ENCODE measurements at places on chromosomes 5 and 9.
A peak's percentile ranks its signal among the peaks of the same experiment; 100 is the strongest.

- DNase-seq = no peak
Measured at GRCh38 chr9:137409515-137409914, 13.4 kb downstream of the EXD3 start.

DNA sequence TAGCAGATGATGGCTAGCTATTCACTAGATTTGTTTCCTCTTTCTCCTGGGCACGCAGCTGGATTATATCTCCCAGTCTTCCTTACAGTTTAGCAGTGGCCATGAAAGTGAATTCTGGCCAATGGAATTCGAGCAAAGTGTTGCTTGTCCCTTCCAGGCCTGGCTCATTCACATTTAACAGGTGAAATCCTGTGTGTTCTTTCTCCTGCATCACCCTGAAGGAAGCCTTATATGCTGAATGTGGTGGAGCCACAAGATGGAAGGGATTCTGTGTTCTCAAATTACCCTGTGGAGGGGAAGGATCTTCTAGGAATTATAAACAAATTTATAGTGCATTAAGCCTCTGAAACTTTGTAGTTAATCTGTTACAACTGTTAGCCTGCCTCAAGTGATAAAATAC is 8.2 kb upstream of the ELOVL7 start:
- no peak for DNase-seq

DNA sequence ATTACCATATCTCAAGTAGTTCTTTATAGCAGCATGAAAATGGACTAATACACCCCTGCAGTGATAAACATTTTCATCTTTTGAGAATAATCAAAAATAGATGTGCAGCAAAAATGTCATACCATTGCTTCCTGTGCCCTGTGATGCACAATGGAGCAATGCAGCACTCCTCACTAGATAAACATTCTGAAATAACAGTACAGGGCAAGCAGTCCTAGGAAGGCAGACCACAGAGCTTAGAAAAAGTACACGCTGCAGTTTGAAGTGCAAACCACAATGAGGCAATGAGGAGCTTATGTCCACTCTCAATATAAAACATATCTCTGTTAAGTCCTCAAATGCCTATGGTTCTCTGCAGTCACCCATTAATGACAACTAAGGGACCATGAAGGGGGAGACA is 367.6 kb downstream of the PDE4D start:
- DNase-seq = no peak

GRCh38 chr5:72383726-72384125 is 63.6 kb downstream of the PTCD2 start:
- no peak for DNase-seq

DNA sequence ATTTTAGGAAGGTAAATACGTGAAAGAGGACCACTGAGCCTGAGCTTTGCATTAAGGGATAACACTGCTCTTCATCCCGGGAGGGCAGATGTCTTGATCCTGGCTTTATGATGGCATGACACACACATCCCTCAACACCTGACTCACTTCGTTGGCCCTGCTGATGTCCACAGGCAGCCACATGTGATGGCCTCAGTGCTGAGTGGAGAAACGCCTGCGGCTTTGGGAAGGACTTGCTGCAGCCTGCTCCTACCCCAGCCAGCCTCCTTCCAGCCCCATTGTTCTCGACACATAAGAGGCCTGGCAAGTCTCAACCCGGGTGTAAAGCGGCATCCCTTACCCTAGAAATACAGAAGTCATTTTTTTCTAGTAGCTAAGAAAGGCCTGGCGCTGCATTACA is 169.0 kb downstream of the SYK start:
- DNase-seq = peak; percentile 83

DNA sequence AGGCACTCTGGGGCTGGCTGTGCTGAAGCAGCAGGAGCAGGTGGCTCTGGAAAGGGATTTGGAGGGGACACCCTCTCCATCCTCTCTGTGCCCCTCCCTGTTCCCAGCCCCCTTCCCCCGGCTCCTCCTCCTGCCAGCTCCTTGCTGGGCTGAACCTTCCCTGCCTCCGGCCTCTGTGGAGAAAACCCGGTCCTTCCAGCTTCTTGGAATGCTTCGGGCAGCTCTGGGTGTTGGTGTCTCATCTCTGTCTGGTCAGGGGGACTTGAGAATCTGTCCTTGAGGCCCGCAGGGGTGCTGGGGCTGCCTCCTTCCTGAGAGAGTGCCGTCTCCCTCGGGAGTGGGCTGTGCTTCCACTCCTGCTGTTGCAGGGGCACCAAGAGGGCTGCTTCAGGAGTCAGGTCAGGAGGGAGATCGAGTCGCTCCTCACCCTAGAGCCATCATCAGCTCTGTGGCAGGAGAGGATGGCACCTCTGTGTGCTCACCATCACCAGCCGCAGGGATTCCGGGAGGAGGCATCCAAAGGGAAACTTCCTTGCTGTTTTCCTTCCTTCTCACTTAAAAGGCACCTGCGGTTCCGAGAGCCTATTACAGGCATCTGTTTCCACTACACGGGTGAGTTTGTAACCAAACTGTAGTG is 30.6 kb downstream of the NDUFS6 start:
- DNase-seq = no peak

- no peak for DNase-seq
Measured at GRCh38 chr5:160919626-160920025, 67.6 kb upstream of the ATP10B start.

DNA sequence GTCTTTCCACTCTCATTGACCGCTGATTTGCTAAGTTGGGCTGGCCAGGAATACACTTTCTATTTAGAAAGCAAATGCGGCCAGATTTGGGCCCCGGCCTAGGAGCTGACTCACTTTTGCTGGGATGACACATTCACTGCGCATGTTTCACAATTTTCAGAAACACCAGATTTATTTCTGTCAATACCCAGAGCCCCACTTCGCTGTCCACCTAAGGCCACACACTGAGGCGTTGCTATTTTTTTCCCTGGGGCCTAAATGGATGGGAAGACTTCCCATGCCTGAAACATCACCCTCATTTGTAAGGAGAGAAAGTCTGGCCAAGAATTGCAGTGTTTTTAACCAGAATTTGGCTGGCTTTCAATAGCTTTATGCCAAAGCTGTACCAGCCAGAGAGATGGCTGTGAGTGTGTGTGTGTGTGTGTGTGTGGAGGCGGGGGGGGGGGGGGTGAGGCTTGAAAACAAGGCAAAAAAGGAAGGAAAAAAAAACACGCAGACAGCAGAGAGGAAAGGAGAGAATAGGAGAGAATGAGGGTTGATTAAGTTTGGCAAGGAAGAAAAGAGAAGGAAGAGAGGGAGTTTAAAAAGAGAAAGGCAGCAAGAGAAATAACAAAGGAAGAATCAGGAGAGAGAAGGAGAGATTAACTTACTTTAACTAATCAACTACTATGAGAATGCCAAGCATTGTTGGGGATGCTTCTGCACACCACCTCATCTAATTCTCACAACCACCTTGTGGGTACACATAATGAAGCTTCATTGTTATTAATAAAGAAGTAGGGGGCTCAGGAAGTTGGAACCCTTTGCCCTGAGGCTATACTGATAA is 261.4 kb upstream of the KLF4 start:
- DNase-seq = peak; percentile 86

GRCh38 chr5:71887680-71888079 is 168.6 kb downstream of the CARTPT start:
- no peak for DNase-seq
